ENCODE measurements at places on chromosomes 12 and 14.

DNA sequence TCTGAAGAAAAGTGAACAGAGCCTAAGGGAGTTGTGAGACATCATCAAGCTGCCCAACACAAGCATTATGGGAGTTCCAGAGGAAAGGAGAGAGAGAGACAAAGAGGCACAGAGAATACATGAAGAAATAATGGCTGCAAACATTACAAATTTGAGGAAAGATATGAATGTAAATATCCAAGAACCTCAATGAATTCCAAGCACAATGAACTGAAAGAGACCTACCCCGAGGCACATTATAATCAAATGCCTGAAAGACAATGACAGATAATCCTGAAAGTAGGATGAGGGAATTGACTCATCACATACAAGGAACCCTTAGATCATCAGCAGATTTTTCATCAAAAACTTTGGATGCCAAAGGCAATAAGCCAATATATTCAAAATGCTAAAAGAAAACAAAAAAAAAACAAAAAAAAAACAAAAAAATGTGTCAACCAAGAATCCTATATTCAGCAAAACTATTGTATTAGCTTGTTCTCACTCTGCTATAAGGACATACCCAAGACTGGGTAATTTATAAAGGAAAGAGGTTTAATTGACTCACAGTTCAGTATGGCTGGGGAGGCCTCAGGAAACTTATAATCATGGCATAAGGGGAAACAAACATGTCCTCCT lies 37.8 kb downstream of the BCL2L14 start:
- peak; percentile 2 for DNase-seq

GRCh38 chr12:131140069-131140435 lies 186.3 kb downstream of the ADGRD1 start:
- DNase-seq = no peak

DNA sequence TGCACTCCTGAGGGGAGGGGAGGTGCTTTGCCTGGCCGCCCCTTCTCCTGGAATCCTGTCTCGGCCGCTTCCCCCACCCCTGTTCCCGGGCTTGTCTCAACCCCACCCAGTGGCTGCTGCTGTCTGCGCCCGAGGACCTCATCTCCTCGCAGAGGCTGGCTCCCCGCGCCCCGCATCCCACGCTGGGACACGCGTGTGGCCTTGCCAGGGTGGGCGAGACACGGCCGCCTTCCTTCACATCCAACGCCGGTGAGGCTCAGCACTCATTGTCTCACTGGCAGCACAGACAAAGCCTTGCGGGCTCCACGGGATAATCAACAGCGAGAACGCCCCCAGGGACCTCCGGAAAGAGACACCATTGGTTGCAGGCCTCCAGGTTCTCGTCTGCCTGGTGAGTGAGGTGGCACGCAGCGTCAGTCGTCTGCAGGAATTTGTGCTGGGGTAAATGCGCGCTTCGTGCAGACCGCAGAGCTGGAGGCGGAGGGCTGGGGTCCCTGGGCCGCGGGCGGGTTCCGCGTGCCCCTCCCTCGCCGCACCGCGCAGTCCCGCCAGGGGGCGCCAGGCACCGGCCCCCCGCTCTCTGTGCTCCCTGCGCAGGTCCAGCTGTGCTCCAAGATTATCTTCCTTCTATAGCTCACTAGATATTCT lies 26.8 kb downstream of the CCDC177 start:
- no peak for DNase-seq

- peak; percentile 27 for DNase-seq
These were observed 14.1 kb upstream of the NUMB start for GRCh38 chr14:73472185-73473114.

DNA sequence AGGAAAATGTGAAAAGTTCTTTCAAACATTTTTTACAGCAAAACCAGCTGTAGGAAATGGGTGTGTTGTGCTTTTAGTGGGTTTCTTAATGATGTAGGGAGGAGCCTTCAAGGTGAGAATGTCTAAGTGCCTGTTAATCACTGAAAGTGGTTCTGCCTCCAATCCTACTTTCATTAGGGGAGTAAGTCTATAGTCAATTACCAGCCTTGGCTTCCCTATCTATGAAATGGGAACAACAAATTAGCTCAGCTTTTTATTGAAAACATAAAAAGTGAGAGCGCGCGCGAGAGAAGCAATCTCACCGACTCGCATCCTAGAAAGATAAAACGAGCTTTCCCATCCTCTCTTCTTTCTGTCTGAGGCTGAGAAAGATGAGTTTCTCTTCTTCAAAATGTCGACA lies 140.0 kb upstream of the LHX5 start:
- DNase-seq = no peak

DNA sequence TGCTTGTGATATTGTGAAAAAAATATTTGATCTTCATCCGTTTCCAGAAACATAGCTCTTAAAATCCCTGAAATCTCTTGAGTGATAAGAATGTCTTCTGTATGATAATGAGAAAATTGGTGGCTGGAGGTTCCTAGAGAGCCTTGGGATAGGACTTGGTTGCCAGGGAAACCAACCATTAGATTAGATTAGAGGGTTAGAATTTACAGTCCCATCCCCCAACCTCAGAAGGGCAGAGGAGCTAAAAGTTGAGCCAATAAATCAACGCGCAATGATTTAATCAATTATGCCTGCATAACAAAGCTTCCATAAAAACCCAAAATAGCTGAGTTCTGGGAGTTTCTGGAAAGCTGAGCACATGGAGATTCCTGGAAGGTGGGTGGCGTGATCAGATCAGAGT lies 10.6 kb downstream of the SEL1L start:
- DNase-seq = no peak

- DNase-seq = no peak
These were observed 81.0 kb downstream of the ETV6 start for GRCh38 chr12:11730299-11731041.

DNA sequence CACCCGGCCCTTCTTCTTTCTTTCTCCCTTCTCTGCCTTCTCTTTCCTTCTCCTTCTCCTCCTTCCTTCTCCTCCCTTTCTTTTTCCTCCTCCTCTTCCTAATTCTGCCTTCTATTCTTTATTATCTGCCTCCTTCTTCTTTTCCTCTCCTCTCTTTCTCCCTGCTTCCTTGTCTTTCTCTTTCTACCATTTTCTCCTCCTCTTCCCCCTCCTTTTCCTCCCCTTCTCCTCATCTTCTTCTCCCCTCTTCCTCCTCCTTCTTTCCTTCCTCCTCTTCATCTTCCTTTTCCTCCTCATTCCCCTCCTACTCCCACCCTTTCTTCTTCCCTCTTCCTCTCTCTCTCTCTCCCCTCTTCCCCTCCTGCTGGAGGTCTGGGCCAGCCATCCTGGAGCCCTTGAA lies 294.9 kb upstream of the CRY1 start:
- DNase-seq = no peak

DNA sequence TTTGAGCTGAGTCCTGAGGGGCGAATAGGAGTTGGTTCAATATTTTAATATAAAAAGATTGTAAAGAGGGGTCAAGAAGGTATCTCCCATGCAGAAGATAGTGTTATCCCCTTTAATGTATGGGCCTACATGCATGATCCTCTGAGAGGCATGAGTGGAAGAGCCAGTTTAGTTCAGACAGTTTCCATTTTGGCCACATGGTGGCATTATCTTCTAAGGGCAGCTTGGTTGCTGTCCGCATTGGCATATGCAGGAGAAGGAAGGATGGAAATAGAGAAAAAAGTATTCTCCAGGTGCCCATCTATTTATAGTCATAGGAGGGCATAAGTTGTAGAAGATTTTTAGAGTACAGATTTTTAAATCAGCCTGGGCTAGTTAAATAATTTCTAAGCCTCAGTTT lies 5.4 kb downstream of the SAMD4A start:
- peak; percentile 40 for DNase-seq

DNA sequence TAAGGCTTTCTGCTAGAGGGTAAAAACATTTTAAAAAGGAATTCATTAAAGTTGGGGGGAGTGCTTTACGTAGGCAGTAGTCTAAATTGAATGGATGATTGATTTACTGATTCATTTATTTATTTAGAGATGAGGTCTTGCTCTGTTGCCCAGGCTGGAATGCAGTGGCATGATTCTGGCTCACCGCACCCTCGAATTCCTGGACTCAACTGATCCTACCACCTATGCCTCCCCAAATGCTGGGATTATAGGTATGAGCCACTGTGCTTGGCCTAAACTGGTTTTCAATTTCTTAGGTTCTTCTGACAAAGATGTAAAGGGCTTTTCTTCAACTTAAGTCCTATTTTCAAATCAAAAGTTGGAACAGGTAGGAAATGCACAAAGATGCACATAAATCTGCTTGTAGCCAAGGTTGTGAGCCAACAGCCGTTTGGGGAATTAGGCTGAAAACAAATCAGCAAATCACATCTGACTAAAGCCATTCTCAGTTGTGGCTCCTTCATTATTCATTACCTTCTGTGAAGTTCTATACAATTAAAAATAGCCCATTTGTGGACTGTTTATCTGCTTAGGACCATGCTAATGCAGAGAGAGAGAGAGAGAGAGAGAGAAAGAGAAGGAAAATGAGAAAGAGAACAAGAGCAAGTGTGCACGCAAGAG lies 218.0 kb downstream of the PPM1H start:
- DNase-seq = no peak

- DNase-seq = no peak
These were observed 10.1 kb downstream of the KRT80 start for GRCh38 chr12:52181746-52182145.

- DNase-seq = no peak
These were observed 6.0 kb downstream of the KRT2 start for GRCh38 chr12:52645982-52646381.

DNA sequence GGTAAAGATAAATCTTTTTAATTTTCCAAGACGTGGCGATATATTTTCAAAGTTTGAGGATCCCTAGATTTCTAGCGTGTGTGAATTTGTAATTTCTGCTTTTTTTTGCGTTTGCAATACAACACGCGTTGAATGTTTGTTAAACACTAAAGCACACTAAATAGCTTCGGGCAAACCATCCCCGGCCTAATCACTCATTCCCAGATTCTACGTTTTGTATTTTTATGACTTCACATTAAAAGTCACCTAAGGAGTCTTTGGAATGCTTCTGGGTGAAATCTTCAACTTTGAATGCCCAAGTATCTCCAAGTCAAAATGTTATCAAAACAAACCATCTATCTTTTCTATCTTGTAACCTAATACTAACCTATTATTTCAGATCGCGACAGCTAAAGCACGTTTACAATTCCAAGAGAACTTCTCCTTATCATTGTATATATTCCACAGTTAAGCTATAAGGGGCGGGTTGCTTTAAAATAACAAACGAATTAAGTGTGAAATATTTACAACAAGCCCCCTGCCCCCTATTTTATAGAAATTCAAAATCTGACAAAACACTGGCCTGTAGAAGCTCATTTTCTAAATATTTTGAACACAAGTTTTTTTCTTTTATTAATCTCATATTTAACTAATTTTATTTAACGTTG lies 1.1 kb downstream of the ALX1 start:
- DNase-seq = no peak

- DNase-seq = no peak
These were observed 130.8 kb upstream of the PRKD1 start for GRCh38 chr14:30058401-30058800.

DNA sequence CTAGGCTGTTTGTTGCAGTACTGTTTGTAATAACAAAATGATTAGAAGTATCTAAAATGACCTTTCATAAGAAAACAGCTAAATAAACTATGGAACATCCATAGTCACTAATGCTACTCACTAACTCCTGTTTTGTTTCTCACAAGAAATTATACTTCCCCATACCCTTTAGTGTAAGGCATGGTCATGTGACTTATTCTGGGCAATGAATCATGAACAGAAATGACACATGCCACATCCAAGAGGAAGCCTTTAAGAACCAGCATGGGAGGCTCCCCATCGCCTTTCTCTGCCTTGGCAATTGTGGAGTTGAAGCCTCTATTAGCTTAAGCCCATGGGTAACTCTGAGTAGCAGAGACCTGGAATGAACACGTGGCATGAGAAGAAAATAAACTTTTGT lies 49.3 kb downstream of the KSR2 start:
- no peak for DNase-seq

DNA sequence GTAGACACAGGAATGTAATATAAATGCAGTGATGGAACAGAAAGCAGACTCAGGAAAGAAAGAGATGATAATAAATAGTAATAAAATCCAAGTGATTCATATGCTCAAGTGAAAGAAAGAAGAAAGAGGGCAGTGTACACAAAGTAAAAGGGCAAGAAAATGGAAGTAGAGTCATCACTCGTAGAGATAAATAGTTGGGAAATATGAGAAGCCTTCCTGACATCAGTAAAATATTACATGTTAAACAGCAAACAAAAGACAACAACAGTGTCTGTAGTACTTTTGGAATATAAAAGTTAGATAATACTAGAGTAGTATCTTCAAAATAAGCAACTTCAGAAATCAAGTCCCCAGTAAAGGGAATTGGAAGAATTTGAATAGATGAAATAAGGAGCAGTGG lies 412.3 kb downstream of the RAD51B start:
- DNase-seq = no peak

GRCh38 chr12:5437182-5437583 lies 5.3 kb downstream of the NTF3 start:
- DNase-seq = no peak

- DNase-seq = no peak
These were observed 42.4 kb upstream of the VRK1 start for GRCh38 chr14:96754845-96755184.

DNA sequence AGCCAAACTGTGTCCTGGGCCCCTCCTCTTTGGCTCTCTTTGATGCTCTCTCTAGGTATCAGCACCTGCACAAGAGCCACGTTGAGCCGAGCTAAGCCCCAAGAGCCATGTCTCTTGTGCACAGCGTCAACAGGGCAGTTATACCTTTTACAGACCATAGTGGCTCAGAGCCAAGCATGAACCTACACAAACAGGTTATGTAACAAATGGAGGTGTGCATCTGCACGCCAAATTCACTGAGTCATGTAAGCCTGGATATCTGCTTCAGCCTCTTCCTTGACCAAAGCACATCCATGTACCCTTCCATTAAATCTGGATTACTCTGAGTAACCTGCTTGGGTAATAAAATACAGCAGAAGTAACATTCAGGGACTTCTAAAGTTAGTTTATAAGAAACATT lies 509.7 kb downstream of the NAV3 start:
- DNase-seq = no peak

DNA sequence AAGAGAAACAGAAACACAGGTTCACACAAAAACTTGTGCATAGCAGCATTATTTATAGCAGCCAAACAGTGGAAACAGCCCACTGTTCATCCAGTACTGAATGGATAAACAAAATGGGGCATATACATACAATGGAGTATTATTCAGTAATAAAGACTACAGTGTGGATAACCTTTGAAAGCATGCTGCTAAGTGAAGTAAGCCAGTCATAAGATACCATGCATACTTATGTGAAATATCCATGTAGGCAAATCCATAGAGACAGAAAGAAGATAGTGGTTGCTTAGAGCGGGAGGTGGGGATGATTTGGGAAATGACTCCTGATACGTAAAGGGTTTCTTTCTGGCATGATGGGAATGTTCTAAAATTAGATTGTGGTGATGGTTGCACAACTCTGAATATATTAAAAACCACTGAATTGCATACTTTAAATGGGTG lies 99.4 kb downstream of the CRADD start:
- DNase-seq = peak; percentile 52
